ENCODE measurements at places on chromosomes 16 and 17.

GRCh38 chr17:9239793-9240658 lies 218.7 kb downstream of the NTN1 start:
- DNase-seq, result peak; percentile 91

DNA sequence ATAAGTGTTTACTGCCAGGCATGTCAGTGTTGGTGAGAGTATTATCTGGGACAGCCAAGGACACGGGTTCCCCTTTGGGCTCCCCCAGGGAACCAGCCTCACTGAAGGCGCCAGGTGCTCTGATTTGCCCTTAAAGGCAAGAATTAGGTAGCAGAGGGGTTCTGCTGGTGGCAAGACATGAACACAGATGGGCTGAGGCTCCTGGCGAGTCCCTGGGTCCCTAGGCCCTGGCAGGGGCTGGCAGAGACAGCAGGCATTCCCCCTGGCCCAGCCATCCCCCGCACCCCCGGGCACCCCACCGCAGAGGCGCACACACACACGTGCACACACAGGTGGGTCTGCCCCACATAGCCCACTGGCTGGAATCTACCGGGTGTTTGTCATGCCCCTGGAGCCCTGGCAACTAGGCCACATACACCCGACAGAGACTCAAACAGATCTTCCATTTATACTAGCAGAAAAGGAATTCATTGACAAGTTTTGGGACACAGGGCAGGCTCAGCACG lies 153.3 kb downstream of the C16orf78 start:
- no peak for DNase-seq

DNA sequence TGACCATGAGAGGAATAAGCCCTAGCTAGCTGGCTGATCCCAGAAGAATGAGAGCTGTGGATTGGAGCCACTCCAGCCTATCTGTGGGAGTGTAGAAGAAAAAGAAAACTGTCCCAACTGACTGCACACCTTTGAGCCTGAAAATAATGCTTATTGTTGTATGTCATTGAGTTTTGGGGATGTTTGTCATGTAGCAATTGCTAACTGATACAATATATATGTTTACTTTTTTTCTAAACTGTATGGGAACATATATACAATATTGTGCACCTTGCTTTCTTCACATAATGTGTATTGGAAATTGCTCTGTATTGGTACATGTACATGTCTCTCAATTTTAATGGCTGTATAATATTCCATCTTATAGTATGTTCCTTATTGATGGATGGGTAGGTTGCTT lies 124.0 kb upstream of the NLRP1 start:
- no peak for DNase-seq

- DNase-seq, result no peak
Measured at GRCh38 chr17:55237268-55237667, 27.5 kb upstream of the HLF start.

DNA sequence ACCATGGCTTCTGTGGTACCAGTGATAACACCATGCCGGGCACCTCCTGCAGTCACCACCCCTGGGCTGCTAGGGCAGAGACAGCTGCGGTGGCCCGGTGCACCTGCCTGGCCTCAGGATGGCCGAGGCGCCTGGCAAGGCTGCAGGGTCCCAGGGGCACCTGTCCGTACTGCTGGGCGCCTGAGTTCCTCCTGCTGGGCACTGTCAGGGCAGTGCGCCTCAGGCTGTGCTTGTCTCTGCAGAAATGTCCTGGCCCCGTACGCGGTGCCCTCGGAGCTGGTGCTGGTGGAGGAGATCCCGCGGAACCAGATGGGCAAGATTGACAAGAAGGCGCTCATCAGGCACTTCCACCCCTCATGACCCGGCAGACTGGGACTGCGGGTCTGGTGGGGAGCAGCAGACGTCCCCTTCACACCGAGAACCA lies 17.7 kb upstream of the CDH15 start:
- no peak for DNase-seq

DNA sequence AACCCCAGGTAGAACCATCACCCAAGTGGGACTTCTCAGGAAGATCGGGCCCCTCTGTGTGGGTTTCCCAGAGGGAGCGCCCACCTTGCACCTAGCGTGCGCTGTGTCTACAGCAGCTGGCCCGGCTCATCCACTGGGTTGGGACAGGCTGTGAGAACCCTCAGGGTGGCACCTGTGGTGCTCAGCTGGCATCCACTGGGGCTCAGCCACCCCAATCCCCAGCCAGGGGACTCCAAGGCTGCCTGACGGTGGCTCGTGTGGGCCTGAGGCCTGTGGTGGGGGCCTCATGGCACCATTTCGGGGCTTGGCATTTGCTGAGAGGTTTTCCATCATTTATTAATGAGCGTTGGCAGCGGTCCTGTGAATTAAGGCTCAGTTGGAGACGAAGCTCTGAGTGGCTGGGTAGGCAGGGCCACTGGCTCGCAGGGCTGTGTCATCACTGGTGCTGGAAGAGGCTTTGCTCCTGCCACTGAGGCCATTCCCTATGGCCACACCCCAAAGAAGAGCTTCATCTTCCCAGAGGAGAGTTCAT lies 28.5 kb downstream of the CACNG4 start:
- DNase-seq, result no peak

DNA sequence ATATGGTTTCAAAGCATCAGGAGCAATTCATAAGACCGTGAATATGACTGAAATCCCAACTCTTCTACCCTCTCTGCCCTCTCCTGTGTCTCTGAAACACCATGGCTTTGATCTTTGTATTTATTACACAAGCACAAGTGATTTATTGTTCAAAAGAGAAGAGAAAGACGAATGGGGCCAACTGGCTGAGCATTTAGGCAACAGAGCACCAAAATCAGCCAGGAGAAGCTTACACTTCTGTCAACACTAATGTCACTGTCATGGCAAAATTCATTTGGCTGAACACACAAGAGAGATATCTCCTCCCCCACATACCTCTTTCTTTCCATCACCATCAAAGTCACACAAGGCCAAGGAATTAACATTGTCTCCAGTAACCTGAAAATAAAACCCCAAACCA lies 9.3 kb downstream of the BBS2 start:
- DNase-seq, result no peak

DNA sequence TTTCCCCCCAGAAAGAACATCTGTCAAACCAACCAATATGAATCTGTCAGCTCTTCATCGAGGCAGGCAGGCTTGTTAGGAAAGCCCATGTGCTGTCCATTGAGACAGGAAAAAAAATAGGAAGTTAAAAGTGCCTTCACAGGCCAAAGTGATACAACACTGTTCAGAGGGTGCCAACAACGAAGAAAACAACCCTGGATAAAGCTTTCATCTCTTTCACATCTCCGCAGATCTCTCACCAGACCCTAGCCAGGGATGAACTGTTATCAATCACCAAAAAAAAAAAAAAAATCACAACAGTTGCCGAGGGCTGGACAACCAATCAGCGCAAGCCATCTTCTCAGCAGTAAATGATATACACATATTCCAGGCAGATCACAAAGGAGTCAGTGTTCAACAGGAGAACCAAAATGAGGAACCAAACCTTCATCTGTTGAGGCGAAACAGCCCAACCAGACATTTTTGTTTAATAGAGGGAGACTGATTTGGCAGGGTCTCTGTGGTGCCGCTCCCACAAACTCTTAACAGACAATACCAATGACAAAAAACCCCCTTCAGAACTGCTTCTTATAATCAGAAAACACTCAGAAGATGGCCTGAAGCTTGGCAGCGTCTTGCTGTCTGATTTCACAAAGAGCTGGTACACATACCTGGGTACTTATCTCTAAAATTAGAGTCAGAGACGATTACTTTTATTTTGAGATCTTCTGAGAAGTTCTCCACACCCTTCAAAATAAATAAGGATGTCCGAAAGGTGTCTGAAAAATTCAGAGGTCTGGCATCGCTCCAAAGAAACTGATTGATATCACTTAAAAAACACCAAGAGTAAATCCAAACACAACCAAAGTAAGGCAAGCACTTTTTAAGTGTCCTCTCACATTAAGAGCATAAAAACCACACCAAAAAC lies 1.8 kb downstream of the MAP3K14 start:
- no peak for DNase-seq

GRCh38 chr17:69577098-69577497 lies 162.6 kb downstream of the MAP2K6 start:
- DNase-seq, result no peak

- no peak for DNase-seq
Measured at GRCh38 chr17:80374732-80375585, 40.0 kb upstream of the ENDOV start.

DNA sequence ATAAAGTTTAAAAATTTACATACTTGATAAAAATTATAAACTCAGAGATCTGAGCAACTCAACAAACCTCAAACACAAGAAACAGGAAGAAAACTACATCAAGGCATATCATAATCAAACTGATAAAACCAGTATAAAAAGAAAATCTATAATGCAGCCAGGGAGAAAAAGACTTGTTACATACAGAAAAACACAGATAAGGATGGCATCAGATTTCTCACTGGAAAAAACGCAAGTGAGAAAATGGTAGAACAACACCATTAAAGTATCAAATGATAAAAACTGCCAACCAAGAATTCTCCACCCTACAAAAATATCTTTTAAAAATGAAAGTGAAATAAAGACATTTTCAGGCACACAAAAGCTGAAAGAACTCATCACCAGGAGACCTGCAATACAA lies 71.0 kb downstream of the CACNG1 start:
- no peak for DNase-seq

- no peak for DNase-seq
Measured at GRCh38 chr17:81842378-81842724, 7.5 kb upstream of the PPP1R27 start.

DNA sequence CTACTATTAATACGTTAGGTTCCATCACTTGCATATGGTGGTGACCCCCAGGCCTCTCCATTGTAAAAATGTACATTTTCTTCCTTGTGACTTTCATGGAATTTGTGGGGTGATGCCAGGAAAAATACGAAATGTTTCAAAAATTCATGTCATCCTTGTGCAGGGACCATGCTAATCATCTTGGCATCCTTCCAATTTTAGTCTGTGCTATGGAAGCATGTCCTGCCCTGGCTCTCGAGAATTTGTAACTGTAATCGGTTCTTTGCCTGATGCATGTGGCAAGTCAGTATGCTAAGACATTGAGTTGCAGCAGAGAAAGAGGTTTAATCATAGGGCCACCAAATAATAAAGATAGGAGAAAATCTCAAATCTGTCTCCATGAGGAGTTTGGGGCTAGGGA lies 14.3 kb upstream of the GINS3 start:
- DNase-seq, result no peak

GRCh38 chr16:88393034-88393433 lies 10.3 kb downstream of the ZNF469 start:
- no peak for DNase-seq

GRCh38 chr17:41185001-41185400 lies 290 bp upstream of the KRTAP4-1 start:
- DNase-seq, result no peak

DNA sequence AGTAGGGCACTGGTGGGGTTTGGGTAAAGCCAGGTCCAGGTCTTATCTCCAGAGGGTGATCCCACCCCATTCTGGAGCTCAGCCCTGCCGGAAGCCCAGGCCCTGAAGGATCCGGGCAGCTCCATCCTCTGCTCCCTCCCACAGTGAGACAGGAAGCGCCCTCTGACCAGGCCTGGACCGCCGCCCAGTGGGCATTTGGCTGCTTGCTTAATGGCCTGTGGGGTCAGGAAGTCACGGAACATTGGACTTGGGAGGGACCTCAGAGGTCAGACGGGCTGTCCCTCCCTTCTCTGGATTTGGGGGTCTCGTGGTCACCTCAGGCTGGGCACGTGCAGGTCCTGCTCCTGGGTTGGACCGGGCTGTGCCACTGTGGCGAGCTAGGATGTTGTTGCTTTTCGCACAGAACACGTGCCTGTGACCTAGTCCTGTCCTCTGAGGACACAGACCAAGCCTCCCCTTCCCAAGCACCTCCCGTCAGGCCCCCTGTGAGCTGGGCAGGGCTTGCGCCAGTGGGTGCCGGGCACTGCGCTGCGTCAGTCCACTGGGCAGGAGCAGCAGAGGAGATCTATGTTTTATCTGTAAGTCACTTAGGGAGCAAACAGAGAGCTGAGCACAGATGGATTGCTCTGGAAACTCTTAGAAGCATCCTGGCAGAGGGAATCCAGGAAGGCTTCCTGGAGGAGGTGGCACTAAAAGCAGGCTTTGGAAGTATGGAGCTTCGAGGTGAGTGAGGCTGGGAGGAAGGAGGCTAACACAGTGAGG lies 49.4 kb upstream of the GSE1 start:
- DNase-seq, result no peak

GRCh38 chr17:40461732-40462342 lies 18.6 kb downstream of the IGFBP4 start:
- DNase-seq, result no peak

DNA sequence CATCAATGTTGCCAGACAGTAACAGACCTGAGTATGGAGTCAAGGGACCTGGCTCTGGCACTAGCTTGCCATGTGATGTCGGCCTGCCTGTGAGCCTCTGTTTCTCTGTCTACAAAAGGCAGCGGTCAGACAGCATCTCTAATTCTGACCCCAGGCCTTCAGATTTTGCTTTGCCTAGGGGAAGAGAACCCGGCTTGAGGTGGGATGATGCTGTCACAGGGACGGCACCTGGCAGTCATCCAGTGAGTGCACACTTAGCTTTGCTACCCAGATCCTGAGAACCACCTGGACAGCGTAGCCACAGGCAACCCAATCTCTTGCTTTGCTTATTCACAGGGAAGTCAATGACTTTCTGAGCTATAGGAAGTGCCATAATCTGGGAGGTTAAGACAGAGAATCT lies 135.2 kb upstream of the SALL1 start:
- DNase-seq, result no peak

Data from GM12892 (cell line).